ENCODE measurements at places on chromosomes 2 and 18.

DNA sequence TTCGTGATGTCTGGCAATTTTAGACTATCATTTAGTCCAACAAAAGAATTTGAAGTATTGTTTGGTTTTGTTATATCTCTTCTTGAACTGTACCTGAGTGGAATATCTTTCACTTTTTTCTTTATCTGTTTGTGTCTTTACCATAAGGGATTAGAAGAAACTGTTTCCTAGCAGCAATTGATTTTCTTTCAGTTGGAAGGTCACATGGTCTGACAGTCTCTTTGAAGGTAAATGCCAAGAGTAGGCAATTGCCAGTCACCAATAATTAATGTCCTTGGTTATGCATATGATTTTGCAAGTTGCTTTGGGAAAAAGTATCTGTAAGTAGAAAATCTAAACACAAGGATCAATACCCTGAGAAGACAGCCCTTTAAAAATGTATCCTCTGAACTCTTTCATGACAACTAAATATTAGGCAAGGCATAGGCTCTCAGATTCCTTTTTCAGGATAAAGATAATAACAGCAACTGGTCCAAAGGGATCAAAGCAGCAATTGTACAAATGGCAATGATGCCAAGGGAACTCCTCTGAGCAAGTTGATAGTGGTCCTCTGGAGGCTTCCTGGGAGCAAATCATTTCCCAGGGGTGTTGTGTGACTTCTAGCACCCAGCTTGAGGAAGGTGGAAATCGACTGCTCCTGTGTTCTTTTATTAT, 17.6 kb downstream of the MAP3K19 start:
- DNase-seq: no peak

DNA sequence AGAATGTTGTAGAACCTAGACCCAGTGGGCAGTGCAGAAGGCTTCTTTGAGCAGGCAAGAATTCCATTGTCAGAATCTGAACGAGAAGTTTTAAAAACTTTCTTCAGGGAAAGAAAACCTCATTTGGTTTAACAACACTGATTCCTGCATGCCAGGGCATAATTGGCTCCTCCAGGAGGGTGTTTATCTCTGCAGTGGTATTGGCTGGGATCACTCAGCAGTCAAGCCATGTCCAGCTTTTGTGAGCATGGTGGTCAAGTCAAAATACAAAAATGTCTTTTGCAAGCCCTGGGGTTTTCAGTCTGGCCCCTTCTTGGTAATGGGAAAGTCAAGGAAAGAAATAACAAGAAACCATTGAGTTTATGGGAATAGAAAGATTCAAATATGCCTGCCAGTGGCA, 28.3 kb downstream of the FHOD3 start:
- DNase-seq: no peak

DNA sequence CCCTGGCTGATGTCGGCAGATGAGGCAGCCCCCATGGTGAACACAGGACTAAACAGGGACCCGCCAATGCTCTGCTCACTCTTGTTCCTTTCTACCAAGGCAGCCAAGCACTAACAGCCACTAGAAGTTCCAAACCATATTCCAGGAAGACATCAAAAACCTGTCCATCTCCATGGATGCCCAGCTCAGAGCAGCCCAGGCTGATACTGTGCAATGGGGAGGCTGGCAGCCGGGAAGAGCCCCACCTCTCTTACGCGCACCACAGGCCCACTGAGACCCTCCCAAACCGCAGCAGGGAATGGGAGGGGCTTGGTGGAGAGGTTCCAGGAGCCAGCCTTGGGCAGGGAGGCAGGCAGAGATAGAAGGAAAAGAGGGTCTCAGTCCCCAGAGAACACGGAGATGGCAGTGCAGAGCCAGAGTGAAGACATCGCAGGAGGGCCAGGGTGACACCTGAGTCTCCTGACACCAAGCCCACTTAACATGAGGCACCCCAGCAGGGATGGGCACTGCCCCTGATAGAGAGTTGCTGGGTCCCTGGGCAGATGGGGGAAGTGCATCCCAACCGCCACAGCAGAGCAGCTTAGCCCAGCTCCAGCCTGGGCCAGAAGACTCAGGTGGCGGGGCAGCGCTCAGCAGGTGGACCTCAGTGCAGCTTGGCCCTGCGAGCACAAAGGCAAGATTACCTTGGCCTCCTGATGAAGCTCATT, 3.4 kb downstream of the HS6ST1 start:
- no peak for DNase-seq

- no peak for DNase-seq
These were observed 31.2 kb upstream of the C1GALT1C1L start for GRCh38 chr2:43707255-43708015.

Measured in stimulated activated CD4-positive, alpha-beta T cell treated with anti-CD3 and anti-CD28 coated beads, Interleukin-1b, Interleukin-23, amount 100 ng/mL, for 4 hours (primary cell).